ENCODE measurements at places on chromosomes 2 and 18.

GRCh38 chr18:32730620-32731091 is 42.2 kb downstream of the KLHL14 start:
- no peak for DNase-seq

DNA sequence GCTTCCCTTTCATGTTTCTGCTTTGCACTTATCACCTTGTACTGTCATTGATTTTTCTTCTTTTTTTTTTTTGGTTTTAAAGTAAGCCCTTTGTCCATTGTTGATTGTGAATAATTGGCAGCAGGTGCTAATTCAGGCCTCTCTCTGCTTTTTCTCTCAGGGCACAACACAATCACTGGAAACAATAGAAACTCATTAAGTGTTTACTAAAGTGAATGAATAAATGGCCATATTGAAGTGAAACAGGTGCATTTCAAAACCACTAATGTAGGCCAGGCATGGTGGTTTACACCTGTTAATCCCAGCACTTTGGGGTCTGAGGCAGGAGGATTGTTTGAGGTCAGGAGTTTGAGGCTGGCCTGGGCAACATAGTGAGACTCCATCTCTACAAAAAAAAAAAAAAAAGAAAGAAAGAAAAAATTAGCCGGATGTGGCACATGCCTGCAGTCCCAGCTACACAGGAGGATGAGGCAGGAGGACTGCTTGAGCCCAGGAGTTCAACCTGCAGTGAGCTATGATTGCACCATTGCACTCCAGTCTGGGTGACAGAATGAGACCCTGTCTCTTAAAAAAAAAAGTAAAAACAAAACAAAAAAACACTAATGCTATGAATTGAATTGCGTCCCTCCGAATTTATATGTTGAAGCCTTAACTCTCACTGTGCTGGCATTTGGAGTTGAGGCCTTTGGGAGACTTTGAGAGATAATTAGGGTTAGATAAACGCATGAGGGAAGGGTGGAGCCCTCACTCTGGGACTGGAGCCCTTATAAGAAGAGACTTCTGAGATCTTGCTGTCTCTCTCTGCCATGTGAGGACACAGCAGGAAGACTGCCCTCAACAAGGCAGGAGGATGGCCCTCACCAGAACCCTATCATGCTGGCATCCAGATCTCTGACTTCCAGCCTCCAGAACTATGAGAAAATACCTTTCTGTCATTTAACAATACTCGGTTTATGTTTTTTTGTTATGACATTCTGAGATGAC is 19.9 kb downstream of the SLC38A11 start:
- DNase-seq, result no peak

DNA sequence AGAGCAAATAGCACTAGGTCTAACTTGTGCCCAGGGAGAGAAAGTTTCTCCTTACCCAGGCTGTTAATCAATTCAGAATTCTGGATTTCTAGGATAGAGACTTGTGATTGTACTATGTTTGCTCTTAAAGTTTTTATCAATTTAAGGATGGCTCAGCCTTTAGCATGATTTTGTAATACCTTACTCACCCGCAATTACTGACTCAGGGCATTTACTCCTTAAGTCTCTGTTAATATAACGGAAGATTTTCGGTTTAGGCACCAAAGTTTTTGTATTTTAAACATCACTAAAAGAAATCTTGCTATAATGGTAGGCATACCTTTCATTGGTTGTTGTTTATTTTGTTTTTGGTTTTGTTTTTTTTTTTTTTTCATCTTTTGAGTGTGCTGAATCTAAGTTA is 358.2 kb downstream of the RBM43 start:
- DNase-seq, result no peak

DNA sequence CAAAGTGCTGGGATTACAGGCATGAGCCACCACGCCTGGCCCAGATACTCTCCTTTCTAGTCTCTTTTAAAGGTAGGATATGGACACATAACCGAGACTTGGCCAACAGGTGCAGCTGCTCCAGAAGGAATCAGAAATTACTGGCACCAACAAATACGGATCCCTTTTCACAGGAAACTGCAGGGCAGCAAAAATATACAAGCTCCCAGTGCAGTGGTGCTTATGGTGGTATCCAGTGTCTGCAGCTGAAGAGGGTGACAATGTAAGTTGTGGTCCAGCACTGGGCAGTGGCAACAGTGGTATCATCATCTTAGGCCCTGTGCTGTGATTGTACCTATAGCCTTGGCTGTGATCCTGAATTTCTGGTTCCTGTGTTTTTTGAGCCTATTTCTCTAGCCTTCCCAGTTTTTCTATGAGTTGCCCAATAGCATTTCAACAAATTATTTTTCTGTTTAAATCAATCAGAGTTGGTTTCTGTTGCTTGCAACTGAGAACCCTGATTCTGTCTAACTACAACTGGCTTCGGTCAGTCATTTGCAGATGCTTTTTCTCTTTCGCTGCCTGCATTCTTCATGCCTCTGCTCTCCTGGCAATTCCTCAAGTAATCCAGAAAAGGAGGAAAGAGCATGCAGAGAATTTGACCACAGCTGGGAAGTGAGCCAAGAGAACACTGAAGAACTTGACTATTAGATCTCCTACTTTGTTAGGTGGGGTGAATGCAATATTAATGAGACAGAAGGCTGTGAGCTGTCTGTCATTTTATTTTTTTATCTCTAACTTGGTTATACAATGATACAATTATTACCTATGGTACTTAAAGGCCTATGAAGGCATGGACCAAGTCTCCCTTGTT is 30.8 kb upstream of the EML4 start:
- no peak for DNase-seq

DNA sequence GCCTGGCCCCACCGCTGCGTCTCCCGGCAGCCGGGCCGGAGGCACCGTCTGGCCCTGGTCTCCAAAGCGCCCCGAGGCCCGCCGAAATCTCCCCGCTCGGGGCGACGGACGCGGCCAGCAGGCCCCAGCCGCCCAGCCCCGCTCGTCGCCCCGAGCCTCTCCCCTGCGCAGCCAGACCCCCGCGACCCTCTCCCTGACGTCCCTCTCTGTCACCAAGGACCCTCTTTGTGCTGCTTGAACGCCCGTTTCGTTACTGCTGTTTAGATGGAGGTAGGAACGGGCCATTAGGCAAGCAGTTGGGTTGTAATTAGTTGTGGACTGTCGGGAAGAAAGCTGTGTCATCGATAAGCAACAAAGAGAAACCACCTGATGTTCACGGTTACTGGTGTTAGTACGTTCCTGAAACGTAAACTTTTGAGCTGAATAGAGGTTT is 686 bp downstream of the UBXN4 start:
- DNase-seq, result peak; percentile 56

- DNase-seq, result no peak
These were observed 47.1 kb downstream of the KANSL3 start for GRCh38 chr2:96591054-96591453.

DNA sequence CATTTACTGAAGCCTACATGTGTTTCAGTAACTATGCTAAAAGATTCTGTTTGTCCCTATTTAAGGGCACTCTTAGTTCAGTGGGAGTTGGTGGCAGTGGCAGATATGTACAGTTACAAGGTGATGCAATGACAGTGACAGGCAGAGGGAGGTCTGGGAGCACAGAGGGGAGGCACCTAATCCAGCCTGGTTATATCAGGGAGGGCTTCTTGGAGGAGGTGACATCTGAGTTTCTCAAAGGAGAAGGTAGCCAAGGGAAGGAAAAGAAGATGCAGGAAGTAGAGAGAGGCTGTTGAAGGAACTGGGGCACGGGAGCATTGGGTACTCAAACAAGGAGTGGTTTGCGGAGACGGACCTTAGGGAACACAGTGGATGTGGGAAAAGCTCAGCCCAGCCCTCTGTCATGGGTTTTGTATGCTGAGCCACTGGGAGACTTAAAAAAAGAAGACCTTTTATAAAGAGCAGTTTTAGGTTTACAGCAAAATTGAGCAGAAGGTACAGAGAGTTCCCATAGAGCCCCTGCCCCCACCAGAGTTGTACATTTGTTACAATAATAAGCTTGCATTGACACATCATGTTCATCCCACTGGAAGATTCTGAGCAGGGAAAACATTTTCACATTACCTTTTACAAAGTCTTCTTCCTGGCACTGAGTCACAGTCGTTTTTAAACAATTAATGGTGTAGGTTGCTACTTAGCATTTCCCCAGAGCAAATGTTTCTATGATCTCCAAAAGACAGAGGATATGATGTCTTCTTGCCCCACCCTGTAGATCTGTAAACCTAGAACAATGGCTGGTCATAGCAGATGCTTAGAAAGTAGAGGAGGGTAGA is 83.0 kb upstream of the TAF1B start:
- no peak for DNase-seq

- DNase-seq, result no peak
These were observed 28.3 kb downstream of the FHOD3 start for GRCh38 chr18:36325846-36326245.

DNA sequence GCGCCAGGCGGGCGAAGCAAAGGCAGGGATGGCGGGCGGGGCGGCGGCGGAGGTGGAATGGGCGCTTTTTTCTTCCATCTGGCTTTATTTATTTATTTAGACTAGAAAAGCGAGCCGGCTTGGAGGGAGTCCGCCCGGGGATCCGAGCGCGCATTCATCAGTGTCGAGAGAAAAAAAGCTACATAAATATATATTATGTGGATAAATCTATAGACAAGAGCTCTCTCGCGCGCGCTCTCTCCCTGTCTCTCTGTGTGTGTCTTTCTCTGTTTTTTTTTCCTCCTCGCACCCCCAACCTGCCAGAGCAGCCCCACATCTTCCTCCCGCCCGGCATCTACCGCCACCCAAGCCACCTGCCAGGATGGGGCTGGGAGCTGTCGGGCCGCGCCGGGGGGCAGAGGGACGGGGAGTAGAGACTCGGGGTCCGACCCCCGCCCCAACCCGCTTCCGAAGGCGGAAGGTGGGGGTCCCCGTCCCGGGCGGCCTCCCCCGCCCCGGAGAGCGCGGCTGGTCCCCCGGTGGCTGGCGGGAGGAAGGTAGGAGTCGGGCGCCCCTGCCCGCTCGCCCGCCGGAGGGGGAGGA is 972 bp upstream of the CELF4 start:
- DNase-seq, result no peak

DNA sequence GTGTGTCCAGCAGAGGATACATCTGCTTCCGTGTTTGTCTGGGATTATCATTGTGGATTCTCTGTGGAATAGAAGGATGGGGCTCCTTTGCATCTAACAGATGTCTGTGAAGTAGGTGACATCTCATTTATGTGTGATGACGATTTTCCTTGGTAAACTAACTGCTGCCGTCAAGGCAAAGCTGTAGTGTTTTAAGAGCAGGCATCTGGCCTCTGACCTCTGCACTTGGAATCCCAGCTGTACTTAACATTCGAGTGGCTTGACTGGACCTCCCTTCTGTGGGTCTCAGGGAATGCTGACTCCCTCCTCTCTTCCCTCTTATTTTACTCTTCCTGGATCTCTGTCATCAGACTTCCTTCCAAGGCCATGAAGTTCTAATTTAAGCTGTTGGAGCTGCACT is 56.4 kb downstream of the DCDC2C start:
- DNase-seq, result no peak

- no peak for DNase-seq
These were observed 59.6 kb downstream of the CSRNP3 start for GRCh38 chr2:165529130-165529529.

- peak; percentile 40 for DNase-seq
These were observed 21.9 kb upstream of the USP14 start for GRCh38 chr18:136433-136832.
